Activated naive CD4-positive, alpha-beta T cell treated with anti-CD3 and anti-CD28 coated beads for 36 hours (primary cell): ENCODE measurements at places on chromosomes 6 and 20.

- H3K4me1 ChIP-seq = peaks cover 17% of the 10 kb centered on the region
- no peak overlapping the region for H3K27ac ChIP-seq
- no peak for DNase-seq
Measured at GRCh38 chr20:62874964-62875344, 13.3 kb upstream of the TCFL5 start.

GRCh38 chr6:135871296-135871695 is 19.8 kb downstream of the PDE7B start:
- no peaks in the 10 kb centered on the region for H3K36me3 ChIP-seq
- H3K4me1 ChIP-seq = peaks cover 27% of the 10 kb centered on the region
- no peak overlapping the region for H3K27ac ChIP-seq
- no peak for DNase-seq

DNA sequence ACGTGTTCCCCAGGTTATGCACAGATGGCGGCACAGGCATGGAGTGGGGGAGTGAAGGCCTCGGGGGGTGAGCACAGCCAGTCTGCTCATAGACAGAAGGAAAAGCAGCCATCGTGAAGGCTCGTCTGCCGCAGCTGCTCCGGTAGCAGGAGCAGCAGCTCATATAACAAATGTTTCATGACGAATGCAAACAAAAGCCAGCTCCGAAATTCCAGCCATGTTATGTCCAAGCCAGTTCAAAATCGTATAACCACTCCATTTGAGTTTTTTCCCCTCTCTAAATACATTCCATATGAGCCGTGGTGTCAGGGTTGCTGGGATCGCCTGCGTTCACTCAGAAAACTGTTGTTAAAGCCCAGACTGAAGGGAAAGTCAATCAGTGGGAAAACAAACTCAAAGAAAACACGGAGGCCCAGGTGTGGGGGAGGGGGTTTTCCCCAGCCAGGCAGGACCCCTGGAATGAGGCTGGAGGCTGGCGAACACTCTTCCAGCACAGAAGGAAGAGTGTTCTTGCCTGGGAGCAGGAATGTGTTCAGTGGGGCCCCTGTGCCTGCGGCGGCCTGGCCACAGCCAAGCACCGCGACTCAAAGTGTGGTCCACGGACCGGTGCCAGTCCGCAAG is 280.4 kb upstream of the TAB2 start:
- no peaks in the 10 kb centered on the region for H3K36me3 ChIP-seq
- H3K27ac ChIP-seq = no peak overlapping the region
- H3K4me1 ChIP-seq = peaks cover 59% of the 10 kb centered on the region
- no peak for DNase-seq
- no peaks in the 10 kb centered on the region for H3K27me3 ChIP-seq

DNA sequence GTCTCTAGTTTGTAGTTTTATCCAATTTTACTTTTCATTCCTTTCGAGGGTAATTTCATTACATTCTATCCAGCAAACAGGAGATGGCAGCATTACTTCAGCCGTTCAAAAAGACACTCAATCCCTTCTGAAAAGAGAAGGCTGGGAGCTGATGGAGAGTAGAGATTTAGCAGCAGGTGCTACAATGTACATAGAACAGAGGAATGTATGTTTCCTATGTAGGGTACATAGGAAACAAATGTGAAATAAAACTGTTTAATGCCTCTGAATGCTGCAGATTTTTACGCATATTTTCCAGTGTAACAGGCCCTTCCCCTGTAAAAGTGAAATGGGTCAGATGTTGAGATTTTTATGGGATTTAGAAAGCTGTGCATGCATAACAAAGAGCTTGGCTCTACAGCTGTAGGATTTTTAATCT is 16.0 kb downstream of the RPS12 start:
- no peaks in the 10 kb centered on the region for H3K27me3 ChIP-seq
- H3K4me3 ChIP-seq = no peak overlapping the region
- H3K4me1 ChIP-seq = no peaks in the 10 kb centered on the region
- H3K36me3 ChIP-seq = no peaks in the 10 kb centered on the region
- no peak for DNase-seq
- no peak overlapping the region for H3K27ac ChIP-seq

DNA sequence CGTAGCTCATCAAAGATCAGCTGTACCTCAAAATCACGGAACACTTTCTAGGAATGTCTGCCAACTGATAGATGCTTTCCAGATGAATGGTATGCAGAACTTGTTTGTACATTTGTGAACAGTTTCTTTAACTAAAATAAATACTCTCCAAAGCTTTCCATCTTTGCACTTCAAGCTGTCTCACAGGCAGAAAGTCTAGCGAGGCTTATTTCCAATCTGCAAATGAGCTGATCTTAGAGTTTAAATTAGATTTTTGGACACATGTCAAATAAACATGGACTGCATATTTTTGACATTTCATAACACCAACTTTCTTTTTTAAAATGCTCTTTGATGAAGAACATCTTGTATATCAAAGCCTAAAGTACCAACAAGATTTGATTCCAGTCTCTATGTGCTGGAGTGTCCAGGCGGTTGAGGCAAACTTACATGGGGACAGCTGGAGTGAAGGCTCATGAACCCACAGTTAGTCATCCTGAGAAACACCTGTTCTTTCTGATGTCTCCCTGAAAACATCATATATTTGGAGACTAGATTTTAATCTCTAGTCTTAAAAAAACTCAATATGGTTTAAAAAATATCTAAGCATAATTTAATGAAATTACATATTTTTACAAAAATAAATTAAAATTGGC is 268.6 kb upstream of the AGPAT4 start:
- H3K4me1 ChIP-seq = peaks cover 2% of the 10 kb centered on the region
- H3K27me3 ChIP-seq = no peaks in the 10 kb centered on the region
- H3K4me3 ChIP-seq = no peak overlapping the region
- no peak overlapping the region for H3K27ac ChIP-seq
- H3K36me3 ChIP-seq = peaks cover 2% of the 10 kb centered on the region

GRCh38 chr20:38731738-38732113 is 7.4 kb downstream of the SLC32A1 start:
- H3K4me3 ChIP-seq = no peak overlapping the region
- H3K4me1 ChIP-seq = peaks cover 35% of the 10 kb centered on the region
- no peaks in the 10 kb centered on the region for H3K36me3 ChIP-seq
- H3K27ac ChIP-seq = no peak overlapping the region
- peaks cover 83% of the 10 kb centered on the region for H3K27me3 ChIP-seq

- H3K27ac ChIP-seq = no peak overlapping the region
- H3K4me3 ChIP-seq = no peak overlapping the region
- DNase-seq = peak; percentile 80
- no peaks in the 10 kb centered on the region for H3K36me3 ChIP-seq
- peaks cover 44% of the 10 kb centered on the region for H3K27me3 ChIP-seq
Measured at GRCh38 chr20:46174469-46175126, 56.5 kb downstream of the CD40 start.
